ENCODE measurements at places on chromosomes 13 and 19.

GRCh38 chr19:31275068-31275334 lies 74.2 kb downstream of the TSHZ3 start:
- H3K4me1 ChIP-seq: no peaks in the 10 kb centered on the region
- H3K27me3 ChIP-seq: no peaks in the 10 kb centered on the region
- DNase-seq: no peak
- H3K4me3 ChIP-seq: no peak overlapping the region
- H3K27ac ChIP-seq: no peak overlapping the region
- peaks cover 25% of the 10 kb centered on the region for H3K36me3 ChIP-seq

DNA sequence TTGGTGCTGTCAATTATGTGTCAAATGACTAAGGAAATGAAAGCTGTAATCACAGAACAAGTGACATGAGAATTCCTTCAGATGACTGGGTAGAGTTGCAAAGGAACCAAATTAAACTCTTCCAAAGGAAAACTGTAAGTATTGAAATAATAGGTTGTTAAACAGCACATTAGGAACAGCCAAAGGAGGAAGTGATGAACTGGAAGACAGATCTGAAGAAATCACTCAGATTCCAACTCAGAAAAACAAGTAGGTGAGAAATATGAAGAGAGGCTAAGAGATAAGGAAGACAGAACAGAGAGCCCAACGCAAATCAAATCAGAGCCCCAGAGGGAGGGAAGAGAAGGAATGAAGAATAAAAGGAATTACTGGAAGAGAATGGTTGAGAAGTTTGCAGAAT lies 15.4 kb downstream of the TMEM161A start:
- H3K27ac ChIP-seq: no peak overlapping the region
- no peaks in the 10 kb centered on the region for H3K27me3 ChIP-seq
- peaks cover 4% of the 10 kb centered on the region for H3K36me3 ChIP-seq
- no peaks in the 10 kb centered on the region for H3K4me1 ChIP-seq
- no peak overlapping the region for H3K4me3 ChIP-seq

DNA sequence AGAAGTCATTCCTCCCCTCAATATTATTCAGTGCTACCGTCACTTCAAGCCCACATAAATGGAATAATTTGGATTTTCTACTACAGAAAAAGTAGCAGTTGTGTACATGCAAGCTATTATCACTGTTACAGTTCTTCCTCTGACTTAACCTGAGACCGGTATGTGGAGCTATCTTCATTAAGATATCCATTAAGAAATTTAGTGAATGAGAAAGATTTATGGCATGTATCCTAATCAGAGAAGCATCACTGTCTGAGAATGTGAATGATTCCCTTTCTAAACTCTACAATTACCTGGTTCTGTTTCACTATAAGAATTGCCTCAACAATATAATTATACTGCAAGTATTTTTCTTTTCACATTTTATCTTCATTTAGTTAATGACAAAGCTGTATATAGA lies 278.7 kb downstream of the KLF5 start:
- no peak for DNase-seq
- no peak overlapping the region for H3K27ac ChIP-seq
- no peaks in the 10 kb centered on the region for H3K27me3 ChIP-seq
- no peaks in the 10 kb centered on the region for H3K36me3 ChIP-seq

DNA sequence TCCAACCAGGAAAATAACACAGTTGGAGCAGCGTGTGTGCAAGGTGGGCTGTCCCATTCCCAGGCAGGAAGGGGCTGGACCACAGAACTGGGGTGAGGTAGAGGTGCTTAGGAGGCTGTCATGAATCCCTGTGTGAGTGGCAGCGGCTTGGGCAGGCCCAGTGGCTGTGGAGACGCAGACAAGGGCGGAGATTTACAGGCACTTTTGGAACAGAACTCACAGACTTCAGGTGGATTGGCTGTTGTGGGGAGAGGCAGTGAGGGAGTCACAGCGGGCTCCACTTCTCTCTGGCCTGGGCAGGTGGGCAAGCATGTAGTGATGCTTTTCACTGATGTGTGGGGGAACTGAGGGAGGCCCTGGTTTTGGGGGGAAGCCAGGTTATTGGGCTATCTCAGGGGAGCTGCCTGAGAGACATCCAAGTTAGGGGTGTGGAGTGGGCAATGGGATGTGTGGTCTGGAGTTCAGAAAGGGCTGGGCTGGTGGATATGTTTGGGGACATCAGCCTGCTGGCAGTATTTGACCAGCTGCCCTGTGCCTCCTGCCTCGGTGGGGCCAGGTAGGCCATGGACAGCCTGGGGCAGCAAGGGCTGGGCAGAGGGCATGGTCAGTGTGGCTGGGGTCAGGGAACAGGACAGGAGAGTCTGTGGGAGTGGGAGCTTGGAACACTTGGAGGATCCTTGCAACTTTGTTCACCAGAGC lies 27.0 kb upstream of the ZNF492 start:
- no peaks in the 10 kb centered on the region for H3K36me3 ChIP-seq
- H3K4me1 ChIP-seq: no peaks in the 10 kb centered on the region
- no peaks in the 10 kb centered on the region for H3K27me3 ChIP-seq
- no peak overlapping the region for H3K27ac ChIP-seq

DNA sequence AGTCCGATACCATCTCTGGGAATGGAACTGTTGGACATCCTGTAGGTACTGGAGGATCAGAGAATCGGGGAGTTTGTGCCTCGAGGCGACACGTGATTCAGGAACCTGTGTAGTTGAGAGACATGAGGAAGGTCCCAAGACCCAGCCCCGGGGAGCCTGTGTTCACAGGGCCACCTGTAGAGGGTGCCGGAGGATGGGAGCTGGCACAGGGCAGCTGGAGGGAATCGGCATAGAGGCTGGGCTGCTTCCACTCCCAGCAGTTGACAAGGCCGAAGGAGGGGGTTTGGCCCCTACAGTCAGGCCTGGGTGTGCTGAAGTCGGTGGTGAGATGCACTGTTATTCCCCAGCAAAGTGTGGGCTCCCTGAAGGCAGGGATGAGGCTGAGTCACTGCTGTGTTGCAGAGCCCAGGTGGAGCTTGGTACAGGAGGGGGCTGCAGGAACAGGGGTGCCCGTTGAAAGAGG lies 2.5 kb upstream of the ISYNA1 start:
- peaks cover 4% of the 10 kb centered on the region for H3K36me3 ChIP-seq
- no peak for DNase-seq
- H3K4me3 ChIP-seq: no peak overlapping the region
- H3K27ac ChIP-seq: no peak overlapping the region
- no peaks in the 10 kb centered on the region for H3K27me3 ChIP-seq
- peaks cover 30% of the 10 kb centered on the region for H3K4me1 ChIP-seq

- H3K36me3 ChIP-seq: no peaks in the 10 kb centered on the region
- H3K4me3 ChIP-seq: peak overlapping the region; percentile 27
- DNase-seq: no peak
- no peaks in the 10 kb centered on the region for H3K27me3 ChIP-seq
Measured at GRCh38 chr19:5228932-5229777, 111.5 kb downstream of the PTPRS start.

- DNase-seq: peak; percentile 71
- H3K4me3 ChIP-seq: no peak overlapping the region
- no peaks in the 10 kb centered on the region for H3K27me3 ChIP-seq
Measured at GRCh38 chr19:18513868-18514267, 8.0 kb downstream of the ELL start.

- peak overlapping the region; percentile 80 for H3K4me3 ChIP-seq
- H3K36me3 ChIP-seq: peaks cover 47% of the 10 kb centered on the region
- H3K27ac ChIP-seq: peak overlapping the region; percentile 89
- peak; percentile 30 for DNase-seq
Measured at GRCh38 chr13:80337288-80338081, 3.4 kb downstream of the SPRY2 start.

DNA sequence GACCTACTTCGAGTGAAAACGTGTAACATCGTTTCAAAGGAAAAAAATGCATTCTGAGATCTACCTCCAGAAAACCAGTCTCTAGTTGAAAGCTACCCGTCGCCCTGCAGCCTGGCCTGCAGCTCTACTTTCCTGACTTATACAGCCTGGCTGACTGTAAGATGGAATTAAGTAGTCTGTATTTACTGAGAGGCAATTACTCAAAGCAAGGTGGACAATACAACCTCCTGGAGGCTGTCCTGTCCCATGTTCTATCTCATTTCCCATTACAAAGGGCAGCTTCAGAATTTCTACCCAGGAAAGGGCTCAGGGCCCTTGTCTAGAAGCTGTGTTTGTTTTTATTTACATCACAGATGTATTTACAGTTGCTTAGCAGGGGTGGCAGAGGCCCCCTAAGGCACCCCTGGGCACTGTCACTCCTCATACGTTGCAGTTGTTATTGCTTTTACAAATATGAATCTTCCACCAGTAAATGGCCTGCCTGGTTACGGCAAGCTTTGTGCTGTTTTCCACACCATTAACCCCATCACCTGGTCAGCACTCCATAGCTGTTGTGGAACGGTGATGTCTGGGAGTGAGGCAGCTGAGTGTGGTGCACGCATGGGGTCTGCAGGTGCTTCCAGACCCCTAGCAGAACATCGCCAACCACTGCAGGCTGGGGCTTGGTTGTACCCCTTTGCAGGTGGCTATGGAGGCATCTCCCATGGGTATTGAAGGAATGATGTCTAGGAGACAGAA lies 46.3 kb upstream of the MTIF3 start:
- no peaks in the 10 kb centered on the region for H3K27me3 ChIP-seq
- H3K36me3 ChIP-seq: no peaks in the 10 kb centered on the region
- H3K4me3 ChIP-seq: no peak overlapping the region
- peaks cover 5% of the 10 kb centered on the region for H3K4me1 ChIP-seq
- no peak for DNase-seq

DNA sequence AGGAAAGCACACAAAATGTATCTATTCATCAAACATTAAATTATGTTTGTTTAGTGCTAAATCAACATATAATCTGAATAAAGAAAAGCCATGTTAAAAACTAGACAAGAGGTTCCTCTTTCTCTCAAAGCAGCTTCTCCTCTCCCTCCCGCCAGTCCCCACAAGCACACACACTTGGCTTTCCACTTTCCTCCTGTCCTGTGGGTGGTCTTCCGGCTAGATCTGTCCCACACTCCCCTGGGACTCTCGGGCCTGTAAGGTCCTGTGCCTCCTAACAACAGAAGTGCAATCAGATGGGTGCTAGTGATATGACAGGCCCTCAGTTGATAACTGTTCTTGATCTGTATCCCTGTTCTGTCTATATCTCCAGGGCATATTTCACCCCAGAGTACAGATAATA lies 45.6 kb upstream of the RAP2A start:
- H3K27me3 ChIP-seq: no peaks in the 10 kb centered on the region
- H3K36me3 ChIP-seq: no peaks in the 10 kb centered on the region
- H3K4me3 ChIP-seq: no peak overlapping the region

- H3K4me1 ChIP-seq: peaks cover 8% of the 10 kb centered on the region
- no peak overlapping the region for H3K4me3 ChIP-seq
Measured at GRCh38 chr13:110444226-110444653, 117.3 kb downstream of the RAB20 start.

DNA sequence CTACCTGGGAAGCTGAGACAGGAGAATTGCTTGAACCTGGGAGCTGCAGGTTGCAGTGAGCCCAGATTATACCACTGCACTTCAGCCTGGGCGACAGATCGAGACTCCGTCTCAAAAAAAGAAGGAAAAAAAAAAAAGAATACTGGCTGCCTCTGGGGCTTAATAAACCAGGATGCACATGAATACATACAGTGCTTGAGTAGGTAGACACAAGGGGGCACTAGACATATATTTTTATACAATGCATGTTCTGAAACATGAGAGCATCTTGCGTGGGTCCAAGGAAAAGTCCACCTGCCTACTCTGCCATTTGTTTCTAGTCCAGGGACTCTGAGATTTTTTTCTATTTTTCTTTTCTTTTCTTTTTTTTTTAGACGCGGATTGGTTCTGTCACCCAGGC lies 31.2 kb downstream of the KEAP1 start:
- no peak for DNase-seq
- no peak overlapping the region for H3K4me3 ChIP-seq
- no peaks in the 10 kb centered on the region for H3K27me3 ChIP-seq
- H3K36me3 ChIP-seq: peaks cover 5% of the 10 kb centered on the region
- no peak overlapping the region for H3K27ac ChIP-seq

- DNase-seq: no peak
- H3K27me3 ChIP-seq: no peaks in the 10 kb centered on the region
- no peak overlapping the region for H3K27ac ChIP-seq
- H3K4me1 ChIP-seq: no peaks in the 10 kb centered on the region
Measured at GRCh38 chr13:36445278-36445677, 13.0 kb downstream of the CCNA1 start.

GRCh38 chr19:4968462-4969291 lies at the start of gene KDM4B:
Gene KDM4B, plus strand, starts transcription at chr19:4969113. Its CDS starts 63,778 bp downstream, at chr19:5032891.
- H3K27ac ChIP-seq: peak within 1 kb of the TSS; percentile 64
- no peaks in the 10 kb centered on the region for H3K36me3 ChIP-seq
- DNase-seq: peak; percentile 100
- peaks cover 29% of the 10 kb centered on the region for H3K4me1 ChIP-seq

DNA sequence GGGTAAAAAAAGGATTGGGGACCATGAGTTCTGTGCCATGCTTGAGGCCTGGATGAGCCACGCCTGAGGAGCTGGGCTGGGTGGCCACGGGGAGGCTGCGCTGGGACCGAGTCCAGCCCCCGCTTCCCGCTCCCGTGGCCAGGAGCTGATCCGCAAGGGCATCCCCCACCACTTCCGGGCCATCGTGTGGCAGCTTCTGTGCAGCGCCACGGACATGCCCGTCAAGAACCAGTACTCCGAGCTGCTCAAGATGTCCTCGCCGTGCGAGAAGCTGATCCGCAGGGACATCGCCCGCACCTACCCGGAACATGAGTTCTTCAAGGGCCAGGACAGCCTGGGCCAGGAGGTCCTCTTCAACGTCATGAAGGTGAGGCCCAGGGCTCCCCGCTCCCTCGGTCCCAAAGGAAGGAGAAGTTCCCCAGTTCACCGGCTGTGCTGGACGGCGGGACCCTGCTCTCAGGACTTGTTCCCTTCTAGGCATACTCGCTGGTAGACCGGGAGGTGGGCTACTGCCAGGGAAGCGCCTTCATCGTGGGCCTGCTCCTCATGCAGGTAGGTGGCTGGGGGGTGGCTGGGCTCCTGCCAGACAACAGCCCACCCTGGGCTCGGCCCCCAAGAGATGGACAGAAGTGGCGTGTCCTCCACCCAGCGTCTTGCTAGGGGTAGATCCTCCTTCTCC lies 18.9 kb downstream of the EVI5L start:
- no peaks in the 10 kb centered on the region for H3K27me3 ChIP-seq
- peaks cover 13% of the 10 kb centered on the region for H3K36me3 ChIP-seq
- H3K4me3 ChIP-seq: no peak overlapping the region
- peaks cover 12% of the 10 kb centered on the region for H3K4me1 ChIP-seq

GRCh38 chr19:17335575-17335974 lies 920 bp upstream of the ANO8 start:
- H3K36me3 ChIP-seq: peaks cover 7% of the 10 kb centered on the region
- no peak overlapping the region for H3K27ac ChIP-seq
- no peaks in the 10 kb centered on the region for H3K27me3 ChIP-seq
- H3K4me1 ChIP-seq: peaks cover 34% of the 10 kb centered on the region
- H3K4me3 ChIP-seq: peak overlapping the region; percentile 93
- DNase-seq: no peak

DNA sequence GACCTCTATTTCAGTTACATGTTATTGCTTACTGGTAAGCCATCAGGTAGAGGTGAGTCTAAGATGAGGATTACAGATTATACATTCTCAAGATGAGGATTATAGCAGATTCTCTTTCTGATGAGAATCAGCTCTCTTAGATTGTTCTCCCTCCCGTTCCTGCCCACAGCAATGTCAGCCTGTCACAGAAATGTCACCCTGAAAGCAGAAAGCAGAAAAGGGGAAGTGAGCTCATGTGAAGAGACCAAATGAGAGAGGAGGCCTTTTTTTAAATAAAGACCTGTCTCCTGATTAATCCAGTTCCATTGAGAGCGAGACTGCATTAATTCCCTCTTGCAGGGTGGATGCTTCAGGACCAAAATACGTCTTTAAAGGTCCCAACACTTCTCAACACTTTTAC lies 445.6 kb downstream of the KCTD12 start:
- no peak for DNase-seq
- no peaks in the 10 kb centered on the region for H3K4me1 ChIP-seq

GRCh38 chr19:572743-573518 lies 535 bp downstream of the BSG start:
- H3K4me1 ChIP-seq: peaks cover 53% of the 10 kb centered on the region
- H3K27ac ChIP-seq: peak overlapping the region; percentile 95
- peak overlapping the region; percentile 100 for H3K4me3 ChIP-seq
- no peaks in the 10 kb centered on the region for H3K36me3 ChIP-seq
